Activated CD4-positive, alpha-beta T cell treated with anti-CD3 and anti-CD28 coated beads, Interleukin-2, amount 10 ng/mL, durations not matched to agents 7 days and 5 days (primary cell): ENCODE measurements at places on chromosomes 12 and 14.

DNA sequence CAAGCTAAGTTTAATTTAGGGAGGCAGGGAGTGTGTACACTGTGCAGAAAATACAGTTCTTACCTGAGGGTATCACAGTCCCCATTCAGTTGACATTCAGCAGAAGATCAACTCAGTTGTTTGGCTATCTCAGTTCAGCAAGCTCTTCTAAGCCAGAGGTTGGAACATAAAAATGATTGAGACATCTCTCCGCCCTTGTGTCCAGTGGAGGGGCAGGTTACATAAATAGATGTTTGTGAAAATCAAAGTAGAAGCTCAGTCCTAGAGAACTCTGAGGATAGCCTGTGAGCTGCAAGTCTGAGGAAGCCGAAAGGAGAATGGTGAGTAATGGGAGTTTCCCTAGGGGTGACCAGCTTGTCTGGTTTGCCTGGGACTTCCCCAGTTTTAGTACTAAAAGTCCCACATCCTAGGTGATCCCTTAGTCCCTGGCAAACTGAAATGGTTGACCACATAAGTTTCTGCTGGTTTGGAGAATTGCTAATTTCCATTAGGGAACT, 251.4 kb upstream of the ATP2B1 start:
- no peak overlapping the region for H3K27ac ChIP-seq
- H3K36me3 ChIP-seq = no peaks in the 10 kb centered on the region
- H3K4me1 ChIP-seq = no peaks in the 10 kb centered on the region
- no peak overlapping the region for H3K4me3 ChIP-seq
- DNase-seq = no peak

GRCh38 chr12:56086096-56086495, 6.1 kb downstream of the ERBB3 start:
- no peak for DNase-seq
- peaks cover 23% of the 10 kb centered on the region for H3K27me3 ChIP-seq
- H3K4me3 ChIP-seq = no peak overlapping the region
- H3K36me3 ChIP-seq = no peaks in the 10 kb centered on the region
- no peak overlapping the region for H3K27ac ChIP-seq

GRCh38 chr12:129064209-129064855, 211.1 kb downstream of the GLT1D1 start:
- no peaks in the 10 kb centered on the region for H3K4me1 ChIP-seq
- no peak overlapping the region for H3K4me3 ChIP-seq
- H3K36me3 ChIP-seq = no peaks in the 10 kb centered on the region

DNA sequence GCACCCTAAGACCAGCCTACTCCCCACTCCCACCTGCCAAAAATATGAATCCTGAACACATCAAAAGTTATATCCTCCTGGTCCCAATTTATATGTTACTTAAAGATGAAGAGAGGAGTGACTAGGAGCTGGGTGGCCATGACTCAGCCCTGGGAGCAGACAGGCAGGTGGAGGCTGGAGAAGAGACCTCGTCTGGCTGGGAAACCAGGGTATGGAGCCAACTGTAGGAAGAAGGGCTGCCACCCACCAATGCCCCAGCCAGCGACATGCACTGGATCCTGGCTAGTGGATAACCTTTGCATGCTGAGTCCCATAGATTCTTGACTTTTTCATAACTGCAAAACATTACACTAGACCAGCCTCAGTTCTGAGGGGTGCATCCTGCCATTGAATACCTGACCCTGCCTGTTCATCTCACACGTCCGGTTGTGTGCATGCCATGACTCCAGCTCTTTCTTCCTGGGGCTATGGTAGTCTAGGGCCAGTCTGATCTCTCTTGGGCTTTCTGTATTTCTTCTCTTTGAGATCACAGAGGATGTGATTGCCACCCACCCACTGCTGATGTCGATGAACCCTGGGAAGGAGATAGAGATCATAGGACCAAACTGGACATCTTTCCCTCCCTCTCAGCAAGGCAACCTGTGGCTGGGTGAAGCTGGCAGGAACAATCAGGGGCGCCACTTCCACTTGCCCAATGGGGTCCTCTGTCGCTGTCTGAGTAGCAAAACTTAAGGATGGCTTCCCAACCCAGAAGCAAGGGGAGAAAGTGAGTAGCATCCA, 69.6 kb upstream of the DDX11 start:
- no peak overlapping the region for H3K27ac ChIP-seq
- H3K27me3 ChIP-seq = peaks cover 3% of the 10 kb centered on the region
- no peaks in the 10 kb centered on the region for H3K36me3 ChIP-seq
- no peak for DNase-seq

GRCh38 chr12:16523284-16523950, 82.5 kb downstream of the LMO3 start:
- H3K36me3 ChIP-seq = no peaks in the 10 kb centered on the region
- H3K4me3 ChIP-seq = no peak overlapping the region
- H3K4me1 ChIP-seq = no peaks in the 10 kb centered on the region
- H3K27me3 ChIP-seq = no peaks in the 10 kb centered on the region
- DNase-seq = no peak

DNA sequence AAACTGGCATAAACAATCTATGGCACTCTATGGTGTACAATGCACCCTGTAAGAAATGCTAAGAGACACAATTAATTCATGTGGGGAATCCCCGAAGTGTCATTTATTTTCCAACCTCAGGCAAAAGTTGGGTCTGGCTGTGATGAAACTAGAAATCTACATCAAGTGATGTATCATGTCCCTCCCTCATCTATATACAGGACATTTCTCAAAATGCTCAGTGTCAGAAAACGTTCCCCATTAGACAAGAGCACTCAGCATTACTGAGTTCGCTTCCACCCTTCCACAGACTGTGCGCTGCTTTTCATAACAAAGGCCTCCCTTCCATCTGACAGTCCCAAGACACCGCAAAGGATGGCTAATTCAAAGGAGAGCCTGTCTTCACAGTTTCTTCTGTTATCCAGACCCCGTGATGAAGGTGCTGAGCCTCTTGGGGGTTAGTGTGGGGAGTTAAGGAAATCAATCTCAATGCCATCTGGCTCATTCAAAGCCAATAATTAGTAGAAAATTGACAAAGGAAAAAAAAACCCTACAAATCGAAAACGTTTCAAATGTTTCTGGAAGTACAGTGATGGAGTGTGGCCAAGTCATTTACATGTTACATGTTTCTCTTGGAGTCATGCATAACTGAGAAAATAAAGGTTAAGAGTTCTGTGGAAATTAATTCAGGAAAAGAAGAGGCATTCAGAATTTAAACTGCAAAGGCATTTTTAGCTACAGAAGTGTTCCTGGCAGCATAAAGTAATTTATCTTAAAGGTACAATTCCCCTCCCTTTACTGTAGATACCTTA, 7.5 kb downstream of the CCDC88C start:
- no peak for DNase-seq
- H3K27ac ChIP-seq = peak overlapping the region; percentile 89
- peak overlapping the region; percentile 72 for H3K4me3 ChIP-seq
- H3K27me3 ChIP-seq = no peaks in the 10 kb centered on the region
- H3K36me3 ChIP-seq = peaks cover 88% of the 10 kb centered on the region

- no peaks in the 10 kb centered on the region for H3K27me3 ChIP-seq
- H3K36me3 ChIP-seq = peaks cover 56% of the 10 kb centered on the region
- H3K4me1 ChIP-seq = peaks cover 96% of the 10 kb centered on the region
- peak overlapping the region; percentile 93 for H3K27ac ChIP-seq
- H3K4me3 ChIP-seq = peak overlapping the region; percentile 50
- DNase-seq = no peak
These were observed 16.4 kb downstream of the HDAC7 start for GRCh38 chr12:47803191-47803875.

DNA sequence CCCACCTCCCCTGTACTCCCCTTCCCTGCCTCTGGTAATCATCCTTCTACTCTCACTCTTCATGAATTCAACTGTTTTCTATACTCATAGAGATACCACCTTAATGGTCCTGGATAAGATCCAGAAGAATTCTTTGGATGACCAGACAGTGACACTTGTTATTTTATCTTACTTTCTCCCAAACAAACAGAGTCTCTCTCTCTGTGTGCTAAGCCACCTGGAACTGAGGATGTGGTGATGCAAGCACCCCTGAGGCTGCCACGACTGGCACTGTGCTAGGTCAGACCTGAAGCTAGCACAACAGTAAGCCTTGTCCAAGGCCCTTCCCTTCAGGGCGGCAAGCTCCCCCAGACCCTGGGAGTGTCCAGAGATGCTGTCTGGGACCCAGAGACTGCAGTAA, 250.2 kb downstream of the C12orf50 start:
- no peak for DNase-seq
- no peak overlapping the region for H3K4me3 ChIP-seq
- H3K27me3 ChIP-seq = no peaks in the 10 kb centered on the region
- H3K27ac ChIP-seq = no peak overlapping the region
- H3K4me1 ChIP-seq = no peaks in the 10 kb centered on the region

DNA sequence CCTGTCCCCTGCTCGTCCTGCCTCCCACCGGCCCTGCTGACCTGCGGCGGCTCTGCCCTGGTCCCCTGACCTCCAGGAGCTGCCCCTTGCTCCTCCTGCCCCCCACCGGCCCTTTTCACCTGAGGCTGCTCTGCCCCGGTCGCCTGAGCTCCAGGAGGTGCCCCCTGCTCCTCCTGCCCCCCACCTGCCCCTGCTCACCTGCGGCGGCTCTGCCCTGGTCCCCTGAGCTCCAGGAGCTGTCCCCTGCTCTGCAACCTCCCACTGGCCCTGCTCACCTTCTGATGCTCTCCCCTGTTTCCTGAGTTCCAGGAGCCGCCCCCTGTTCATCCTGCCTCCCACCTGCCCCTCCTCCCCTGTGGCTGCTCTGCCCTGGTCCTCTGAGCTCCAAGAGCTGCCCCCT, 101.3 kb downstream of the TMEM121 start:
- H3K27ac ChIP-seq = no peak overlapping the region
- no peaks in the 10 kb centered on the region for H3K4me1 ChIP-seq
- H3K4me3 ChIP-seq = no peak overlapping the region

GRCh38 chr14:88470542-88471440, 84.0 kb downstream of the PTPN21 start:
- no peak for DNase-seq
- H3K36me3 ChIP-seq = no peaks in the 10 kb centered on the region
- no peak overlapping the region for H3K27ac ChIP-seq
- no peaks in the 10 kb centered on the region for H3K4me1 ChIP-seq

GRCh38 chr12:131044136-131044535, 90.4 kb downstream of the ADGRD1 start:
- no peaks in the 10 kb centered on the region for H3K27me3 ChIP-seq
- no peak overlapping the region for H3K27ac ChIP-seq
- no peaks in the 10 kb centered on the region for H3K36me3 ChIP-seq
- no peak overlapping the region for H3K4me3 ChIP-seq
- no peak for DNase-seq

DNA sequence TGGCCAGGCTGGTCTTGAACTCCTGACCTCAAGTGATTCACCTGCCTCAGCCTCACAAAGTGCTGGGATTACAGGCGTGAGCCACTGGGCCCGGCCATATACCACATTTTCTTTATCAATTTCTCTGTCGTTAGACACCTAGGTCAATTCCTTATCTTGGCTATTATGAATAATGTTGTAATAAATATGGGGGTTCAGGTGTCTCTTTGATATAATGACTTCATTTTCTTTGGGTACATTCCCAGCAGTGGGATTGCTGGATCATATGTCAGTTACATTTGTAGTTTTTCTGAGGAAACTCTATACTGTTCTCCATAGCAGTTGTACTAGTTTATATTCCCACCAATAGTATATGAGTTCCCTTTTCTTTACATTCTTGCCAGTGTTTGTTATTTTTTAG, 67.8 kb upstream of the DDHD1 start:
- H3K4me3 ChIP-seq = no peak overlapping the region
- H3K27me3 ChIP-seq = no peaks in the 10 kb centered on the region
- DNase-seq = no peak

DNA sequence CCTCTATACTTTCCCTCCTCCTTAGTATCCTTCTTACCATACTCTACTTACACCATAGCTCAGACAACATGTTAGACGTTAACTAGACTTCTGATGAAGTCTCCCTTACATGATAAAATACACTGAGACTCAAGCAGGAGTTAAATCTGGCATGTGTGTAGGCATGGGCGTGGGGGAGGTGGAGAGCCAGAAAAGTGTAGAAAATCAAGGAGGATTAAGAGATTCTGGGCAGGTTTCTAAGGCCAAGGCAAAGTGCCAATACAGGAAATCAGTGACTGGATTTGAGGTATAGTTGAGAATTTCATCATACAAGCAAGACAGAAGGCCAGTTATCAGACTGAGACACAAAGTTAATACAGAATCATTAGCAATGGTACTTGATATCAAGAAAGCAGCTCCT, 37.4 kb downstream of the EPS8 start:
- no peak overlapping the region for H3K27ac ChIP-seq
- no peak for DNase-seq
- no peaks in the 10 kb centered on the region for H3K36me3 ChIP-seq
- no peaks in the 10 kb centered on the region for H3K4me1 ChIP-seq

GRCh38 chr14:96638041-96638855, 136.1 kb downstream of the PAPOLA start:
- no peaks in the 10 kb centered on the region for H3K36me3 ChIP-seq
- H3K4me1 ChIP-seq = no peaks in the 10 kb centered on the region
- H3K4me3 ChIP-seq = no peak overlapping the region
- no peaks in the 10 kb centered on the region for H3K27me3 ChIP-seq

GRCh38 chr12:50641566-50641965, 122.3 kb upstream of the ATF1 start:
- no peak for DNase-seq
- H3K27ac ChIP-seq = no peak overlapping the region
- peaks cover 36% of the 10 kb centered on the region for H3K4me1 ChIP-seq
- peaks cover 21% of the 10 kb centered on the region for H3K36me3 ChIP-seq
- no peaks in the 10 kb centered on the region for H3K27me3 ChIP-seq

DNA sequence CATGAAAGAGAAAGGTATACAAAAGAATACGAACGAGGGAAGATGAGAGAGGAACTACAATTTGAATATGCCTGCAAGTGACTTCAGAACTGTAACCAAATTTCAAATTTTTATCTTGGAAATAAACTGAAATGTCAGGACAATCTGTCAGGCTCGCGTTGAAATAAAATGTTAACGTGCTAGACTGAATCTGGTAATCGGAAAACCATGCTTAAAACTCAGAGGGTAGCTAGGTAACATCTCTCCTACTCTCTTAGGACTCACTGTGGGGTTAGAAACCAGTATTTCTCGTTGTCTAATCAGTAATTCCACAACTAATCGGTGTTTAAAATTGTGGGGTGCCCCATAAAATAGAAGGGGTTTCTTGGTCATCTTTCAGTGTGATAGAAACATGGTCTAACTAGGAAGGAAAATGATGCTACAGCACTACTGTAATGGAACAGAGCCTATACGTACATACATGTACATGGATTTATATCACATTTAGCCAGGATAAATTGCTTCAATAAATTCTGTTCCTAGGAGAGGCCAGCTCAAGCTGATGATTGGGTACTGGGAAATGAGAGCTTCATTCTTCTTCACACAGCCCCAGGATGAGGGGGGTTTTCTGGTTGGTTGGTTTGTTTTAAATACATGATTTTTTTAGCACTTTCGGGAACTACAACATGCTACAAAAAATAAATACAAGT, 23.9 kb downstream of the ATF7 start:
- H3K36me3 ChIP-seq = peaks cover 21% of the 10 kb centered on the region
- H3K4me1 ChIP-seq = peaks cover 22% of the 10 kb centered on the region
- H3K27me3 ChIP-seq = no peaks in the 10 kb centered on the region
- no peak for DNase-seq
- H3K4me3 ChIP-seq = no peak overlapping the region
